ENCODE measurements at places on chromosomes 4 and X.

DNA sequence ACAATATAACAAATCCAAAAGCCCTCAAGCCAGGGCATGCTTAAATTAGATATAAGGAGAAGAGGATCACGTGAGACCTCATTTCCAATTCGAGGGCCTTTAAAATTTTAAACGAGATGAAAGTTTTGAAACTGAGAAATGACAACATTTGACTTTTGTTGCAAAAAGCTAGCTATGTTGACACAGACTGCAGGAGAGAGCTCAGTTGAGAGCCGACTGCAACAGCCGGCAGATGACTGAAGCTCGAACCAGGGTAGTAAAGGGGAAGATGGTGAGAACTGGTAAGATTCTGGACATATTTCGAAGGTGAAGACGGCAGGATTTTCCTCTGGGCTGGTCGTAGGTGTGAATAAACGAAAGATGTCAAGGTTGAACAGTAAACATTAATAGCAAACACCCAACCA, 773 bp downstream of the PRMT9 start:
- no peak for DNase-seq

DNA sequence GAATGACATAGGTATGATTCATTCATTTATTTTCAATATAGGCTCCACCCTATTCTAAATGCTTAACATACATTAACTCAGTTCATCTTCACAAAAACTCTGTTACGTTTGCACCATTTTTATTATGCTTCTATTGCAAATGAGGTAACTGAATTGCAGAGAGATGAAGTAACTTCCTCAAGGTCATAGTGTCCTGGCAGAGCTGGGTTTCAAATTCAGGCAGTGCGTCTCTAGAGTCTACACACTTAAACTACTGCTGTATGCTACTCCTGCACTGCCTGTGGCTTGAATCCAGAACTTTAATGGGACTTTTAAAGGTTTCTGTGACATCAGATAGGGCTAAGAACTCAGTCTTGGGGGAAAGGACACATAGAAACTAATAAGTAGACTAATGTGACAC, 413.4 kb downstream of the UBE2NL start:
- no peak for DNase-seq

GRCh38 chrX:107823456-107823855, 2.2 kb upstream of the MID2 start:
- DNase-seq = no peak

- DNase-seq = no peak
These were observed 19.4 kb downstream of the LYAR start for GRCh38 chr4:4270529-4270928.

DNA sequence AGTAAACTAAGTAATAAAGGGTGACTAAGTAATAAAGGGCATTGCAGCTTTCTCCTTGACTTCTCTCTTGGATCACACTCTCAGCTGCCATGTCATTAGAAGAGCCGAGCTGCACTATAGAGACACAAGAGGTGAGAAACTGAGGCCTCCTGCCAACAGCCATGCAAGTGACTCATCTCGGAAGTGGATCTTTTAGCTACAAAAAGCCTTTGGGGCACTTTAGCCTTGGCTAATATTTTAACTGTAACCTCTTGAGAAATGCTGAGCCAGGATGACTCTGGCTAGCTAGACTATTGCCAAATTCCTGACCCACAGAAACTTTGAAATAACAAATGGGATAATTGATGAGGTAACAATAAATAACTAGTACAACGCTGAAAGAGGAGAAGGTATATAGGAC, 1.5 kb upstream of the NEIL3 start:
- DNase-seq = no peak

- no peak for DNase-seq
These were observed 69.2 kb upstream of the PNPLA4 start for GRCh38 chrX:7996414-7996813.

Measured in T-helper 22 cell (primary cell).